ENCODE measurements at places on chromosomes 3 and 15.

DNA sequence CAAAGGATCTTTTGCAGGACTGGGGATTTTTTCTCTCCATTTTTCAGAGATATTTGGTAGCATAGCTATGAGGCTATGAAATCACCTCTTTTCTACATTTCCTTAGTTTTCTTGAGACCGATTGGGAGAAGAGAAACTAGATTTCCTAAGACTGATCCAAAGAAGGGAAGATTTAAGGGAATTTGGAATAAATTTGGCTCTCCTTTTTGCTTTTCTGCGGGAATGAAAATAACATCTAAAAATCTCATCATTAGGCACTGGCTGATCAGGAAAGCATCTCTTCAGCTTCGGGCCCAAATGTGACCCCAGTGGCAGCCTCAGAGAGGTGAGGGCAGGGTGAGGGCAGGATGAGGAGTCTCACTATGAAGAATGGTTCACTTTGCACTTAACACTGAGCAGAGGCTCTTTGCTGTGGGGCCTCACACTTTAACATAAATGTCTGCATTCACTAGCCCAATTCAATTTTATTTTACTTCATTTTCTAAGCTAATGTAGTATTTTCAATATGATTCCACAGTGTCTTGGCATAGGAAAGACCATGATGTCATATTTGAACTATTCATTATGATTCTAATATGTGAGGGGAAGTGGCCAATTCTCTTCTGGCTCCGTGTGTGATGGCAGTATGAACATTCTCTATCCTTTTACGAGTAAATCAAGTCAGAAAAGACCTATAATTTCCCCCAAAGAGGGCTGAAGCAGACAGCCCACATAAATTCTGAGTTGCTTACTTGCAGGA lies 193.2 kb downstream of the MEX3B start:
- DNase-seq, result no peak

- peak; percentile 21 for DNase-seq
Measured at GRCh38 chr3:23723930-23724329, 81.8 kb upstream of the UBE2E1 start.

- no peak for DNase-seq
Measured at GRCh38 chr15:64807751-64808222, 17.7 kb downstream of the PIF1 start.

DNA sequence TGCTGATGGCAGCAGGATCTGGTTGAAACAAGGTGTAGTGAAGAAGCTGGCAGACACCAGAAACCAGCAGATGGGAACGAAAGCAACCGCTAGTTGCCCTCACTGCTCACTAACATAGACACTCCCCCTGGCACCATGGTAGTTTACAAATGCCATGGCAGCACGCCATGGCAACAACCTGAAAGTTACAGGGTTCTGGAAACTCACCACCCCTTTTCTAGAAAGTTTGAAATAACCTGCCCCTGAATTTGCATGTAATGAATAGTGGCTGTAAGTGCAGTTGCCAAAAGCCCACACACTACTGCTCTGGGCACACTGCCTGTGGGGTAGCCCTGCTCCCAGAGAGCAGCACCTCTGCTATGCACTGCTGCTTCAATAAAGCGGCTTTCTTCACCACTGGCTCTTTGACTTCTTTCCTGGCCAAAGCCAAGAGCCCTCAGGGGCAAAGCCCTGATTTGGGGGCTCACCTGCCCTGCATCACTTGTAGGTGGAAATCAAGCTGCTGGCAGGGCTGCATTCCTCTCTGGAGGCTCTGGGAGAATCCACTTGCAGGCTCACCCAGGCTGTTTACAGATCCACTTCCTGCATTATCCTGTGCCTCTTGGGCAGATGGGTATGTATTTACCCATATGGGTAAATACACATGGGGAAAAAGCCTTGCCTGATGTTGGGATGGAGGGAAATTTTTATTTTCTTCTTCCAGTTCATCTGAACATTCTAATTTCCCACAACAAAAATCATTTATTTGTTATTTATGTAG lies 2.0 kb upstream of the GP9 start:
- no peak for DNase-seq

GRCh38 chr3:106124818-106125217 lies 256.0 kb upstream of the CBLB start:
- DNase-seq, result no peak

- DNase-seq, result no peak
Measured at GRCh38 chr15:42726114-42726513, 10.8 kb downstream of the CDAN1 start.

GRCh38 chr3:37957539-37957936 lies 33.0 kb upstream of the VILL start:
- DNase-seq, result no peak

- no peak for DNase-seq
Measured at GRCh38 chr3:11080492-11080891, 73.8 kb upstream of the HRH1 start.

DNA sequence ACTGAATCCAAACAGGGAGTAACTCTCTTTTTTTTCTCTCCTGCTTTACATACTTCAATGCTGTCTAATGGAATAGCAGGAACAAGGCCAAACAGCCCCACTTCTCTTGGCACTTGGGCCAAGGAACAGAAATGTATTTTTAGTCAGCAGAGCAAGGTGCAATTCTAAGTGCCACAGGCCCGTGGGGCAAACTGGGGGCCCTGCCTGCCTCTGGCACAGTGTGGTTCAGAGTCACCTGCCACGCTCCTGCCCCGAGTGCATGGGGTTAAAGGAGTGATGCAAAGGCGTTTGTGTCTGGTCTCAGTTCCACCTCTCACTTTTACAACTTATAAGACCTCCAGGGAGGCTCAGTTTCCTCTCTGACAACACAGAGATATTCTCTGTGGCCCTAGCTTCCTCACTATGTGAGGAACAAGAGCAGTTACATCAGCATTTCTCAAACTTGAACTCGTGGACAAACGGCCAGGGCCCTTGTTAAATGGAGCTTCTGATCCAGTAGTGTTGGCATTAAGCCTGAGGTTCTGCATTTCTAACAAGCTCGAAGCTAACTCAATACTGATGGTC lies 51.3 kb downstream of the LRIG1 start:
- DNase-seq, result no peak

GRCh38 chr3:55207744-55208143 lies 279.4 kb downstream of the WNT5A start:
- no peak for DNase-seq

DNA sequence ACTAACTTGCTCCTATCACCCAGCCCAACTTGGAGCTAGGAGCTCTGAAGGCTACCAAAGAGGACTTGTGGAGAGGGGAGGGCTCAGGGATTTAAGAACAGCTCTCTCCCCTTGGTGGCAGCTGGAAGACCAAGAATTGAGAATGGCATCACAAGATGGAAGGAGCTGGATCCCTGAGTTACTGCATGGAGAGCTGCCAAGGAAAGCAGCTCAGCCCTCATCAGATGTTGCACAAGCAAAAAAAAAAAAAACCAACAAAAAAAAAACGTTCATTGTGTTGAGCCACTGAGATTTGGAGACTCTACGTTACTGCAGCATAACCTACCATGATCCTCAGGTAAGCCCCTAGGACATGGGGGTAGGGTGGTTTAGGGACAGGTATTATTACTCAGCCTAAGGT lies 41.0 kb downstream of the ITGB5 start:
- DNase-seq, result no peak

- no peak for DNase-seq
Measured at GRCh38 chr15:69080295-69081248, 66.1 kb downstream of the NOX5 start.

DNA sequence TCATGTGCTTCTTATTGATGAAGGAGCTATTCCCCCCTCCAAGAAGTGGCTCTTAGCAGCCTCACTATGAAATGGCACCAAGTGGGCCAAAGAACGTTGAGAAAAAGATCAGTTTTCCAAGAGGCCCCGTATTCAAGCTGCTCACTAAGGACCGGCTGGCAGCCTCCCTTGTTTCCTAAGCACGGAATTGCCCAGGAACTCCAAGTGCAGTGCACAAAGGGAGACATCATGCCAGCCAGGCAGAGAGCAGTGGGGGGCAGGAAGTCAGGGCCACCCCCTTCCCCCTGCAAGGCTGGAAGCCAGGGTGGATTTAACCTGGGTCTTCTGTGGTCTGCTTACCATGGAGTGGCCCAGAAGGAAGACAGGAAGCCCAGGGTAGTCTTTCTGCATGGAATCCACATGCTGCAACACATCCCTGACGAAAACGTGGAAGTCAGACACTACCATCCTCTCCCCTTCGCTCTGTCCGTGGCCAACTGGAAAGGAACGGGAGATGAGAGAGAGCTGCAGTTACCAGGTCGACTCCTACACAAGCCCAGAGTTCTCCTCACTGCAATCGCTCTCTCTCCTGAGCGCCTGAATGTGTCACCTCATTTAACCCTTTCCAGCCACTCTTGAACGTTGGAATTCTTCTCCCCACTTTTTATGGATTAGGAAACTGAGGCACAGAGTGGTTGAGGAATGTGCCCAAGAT lies 49.5 kb downstream of the ABTB1 start:
- DNase-seq, result no peak

DNA sequence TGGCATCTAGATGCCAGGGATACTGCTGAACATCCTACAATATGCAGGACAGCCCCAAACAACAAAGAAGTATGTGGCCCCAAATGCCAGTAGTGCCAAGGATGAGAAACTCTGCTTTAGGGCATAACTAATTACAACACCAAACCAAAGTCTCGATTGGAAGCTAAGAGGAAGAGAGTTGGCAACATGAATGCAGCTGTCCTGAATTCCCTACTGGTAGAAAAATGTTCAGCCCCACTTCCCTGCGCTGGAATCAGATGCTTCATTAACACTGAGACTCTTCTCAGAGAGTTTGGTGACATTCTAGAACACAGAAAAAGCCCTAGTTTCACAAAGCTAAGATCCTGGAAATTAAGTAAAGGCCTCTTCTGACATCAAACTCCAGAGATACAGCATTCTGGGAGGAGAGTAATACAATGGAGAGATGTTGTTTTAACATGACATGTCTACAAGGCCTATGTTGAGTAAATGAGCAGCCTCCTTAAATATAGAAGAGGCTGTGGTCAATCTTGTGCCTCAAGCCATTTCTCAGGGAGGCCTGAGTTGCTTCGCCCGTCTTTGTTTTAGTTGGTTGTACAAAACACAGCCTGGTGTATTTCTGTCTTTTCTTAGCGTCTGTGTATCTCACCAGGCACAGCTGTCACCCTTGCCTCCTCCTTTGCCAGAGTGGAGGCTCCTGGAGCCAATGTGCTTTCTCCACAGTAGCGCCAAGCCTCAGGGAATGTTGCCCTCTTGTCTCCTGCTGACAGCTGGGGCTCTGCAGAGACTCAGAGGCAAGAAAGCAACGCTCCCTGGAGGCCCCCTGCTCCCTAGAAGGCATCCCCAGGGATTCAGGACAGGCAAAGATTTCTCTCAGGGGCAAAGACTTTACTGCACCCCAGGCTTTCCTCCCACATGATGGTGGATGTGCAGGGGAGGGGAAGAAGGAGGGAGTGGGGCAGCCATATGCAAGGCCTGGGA lies 25.1 kb upstream of the CTNNB1 start:
- DNase-seq, result no peak

- DNase-seq, result no peak
Measured at GRCh38 chr15:70095408-70096214, 2.1 kb downstream of the TLE3 start.

- no peak for DNase-seq
Measured at GRCh38 chr15:49088996-49089395, 42.8 kb upstream of the SECISBP2L start.

GRCh38 chr3:184186184-184186901 lies at the start of gene ABCF3:
Gene ABCF3, plus strand, starts transcription at chr3:184186199. Its CDS starts 9 bp downstream, at chr3:184186208.
- DNase-seq, result no peak

GRCh38 chr3:27696906-27697305 lies 25.2 kb downstream of the EOMES start:
- DNase-seq, result no peak

DNA sequence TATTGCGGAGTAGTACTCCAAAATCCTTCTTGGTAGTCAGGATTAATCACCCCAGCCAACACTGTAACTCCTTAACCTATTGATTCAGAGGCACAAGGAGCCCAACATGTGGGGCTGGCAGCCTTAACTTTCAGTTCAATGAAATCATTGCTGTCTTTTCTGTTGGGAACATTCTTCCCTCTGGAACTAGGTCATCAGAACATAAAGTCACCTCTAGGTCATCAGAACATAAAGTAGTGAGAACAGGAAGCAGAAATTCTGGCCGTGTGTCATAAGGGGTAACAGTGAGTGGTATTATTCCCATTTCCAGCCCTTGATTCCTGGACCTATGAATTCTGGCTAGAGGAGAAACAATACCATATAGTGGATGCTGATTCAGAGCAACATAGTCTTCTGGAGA lies 71.5 kb upstream of the TNIK start:
- DNase-seq, result no peak

- no peak for DNase-seq
Measured at GRCh38 chr3:7029562-7029961, 168.6 kb downstream of the GRM7 start.

Measured in SIG-M5 (cell line).